ENCODE measurements at places on chromosomes 13 and 19.
A peak's percentile ranks its signal among the peaks of the same experiment; 100 is the strongest.

DNA sequence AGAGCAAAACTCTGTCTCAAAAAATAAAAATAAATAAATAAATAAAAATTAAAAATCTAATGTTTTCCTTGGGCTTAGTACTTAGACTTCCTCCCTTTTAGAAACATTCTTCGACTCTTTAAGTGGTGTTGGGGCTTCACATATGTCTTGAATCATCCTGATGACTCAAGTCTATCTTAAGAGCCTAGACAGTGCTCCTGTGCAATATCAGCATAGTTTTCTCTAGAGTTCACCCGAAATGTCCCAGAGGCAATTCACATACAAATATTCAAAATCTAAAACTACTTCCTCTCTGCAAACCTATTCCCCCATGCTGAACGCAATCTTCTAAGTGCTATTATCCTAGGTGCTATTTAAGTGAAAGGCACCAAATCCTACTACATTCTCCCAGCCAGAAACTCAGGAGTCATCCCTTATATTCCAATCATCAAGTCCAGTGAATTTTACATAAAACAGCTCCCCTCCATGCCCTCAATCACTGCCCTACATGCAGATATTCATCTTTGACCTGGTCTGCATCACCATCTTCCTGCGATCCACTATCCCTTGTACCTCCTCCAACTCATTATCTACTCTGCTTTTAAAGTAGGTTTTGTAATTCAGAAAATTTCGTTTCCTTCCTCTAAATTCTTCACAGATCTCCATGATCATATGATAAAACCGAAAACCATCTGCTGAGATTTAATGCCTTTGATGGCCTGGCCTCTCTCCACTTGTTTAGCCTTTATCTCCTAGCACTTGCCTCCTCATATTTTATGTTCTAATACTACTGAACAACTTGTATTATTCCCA, 102.7 kb downstream of the ELF1 start:
- DNase-seq = no peak

- peak; percentile 54 for DNase-seq
Observed at GRCh38 chr13:100235311-100235901, 146.5 kb downstream of the PCCA start.

- no peak for DNase-seq
Observed at GRCh38 chr13:47903836-47904235, 97.2 kb downstream of the SUCLA2 start.

- DNase-seq = no peak
Observed at GRCh38 chr13:112761701-112762689, 72.2 kb downstream of the ATP11A start.

DNA sequence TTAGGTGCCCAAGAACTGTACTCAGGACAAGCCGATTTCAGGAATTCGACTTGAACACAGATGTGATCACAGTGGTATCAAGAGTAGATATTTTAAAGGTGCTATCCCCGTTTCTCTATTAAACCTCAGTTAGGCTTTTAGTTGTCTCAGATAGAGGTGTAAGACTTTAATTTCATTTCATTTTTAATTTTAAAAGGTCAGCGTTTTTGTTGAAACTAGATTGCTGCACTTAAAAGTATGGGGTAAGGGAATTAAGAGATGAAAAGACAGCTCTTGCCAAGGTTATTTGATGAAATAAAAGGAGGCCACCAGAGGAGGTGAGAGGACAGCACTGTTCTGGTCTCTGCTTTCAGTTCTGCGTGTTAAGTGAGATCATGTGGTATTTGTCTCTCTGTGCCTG, 48.6 kb downstream of the SPATA13 start:
- DNase-seq = no peak

- DNase-seq = no peak
Observed at GRCh38 chr13:40389081-40389641, 277.3 kb downstream of the FOXO1 start.

DNA sequence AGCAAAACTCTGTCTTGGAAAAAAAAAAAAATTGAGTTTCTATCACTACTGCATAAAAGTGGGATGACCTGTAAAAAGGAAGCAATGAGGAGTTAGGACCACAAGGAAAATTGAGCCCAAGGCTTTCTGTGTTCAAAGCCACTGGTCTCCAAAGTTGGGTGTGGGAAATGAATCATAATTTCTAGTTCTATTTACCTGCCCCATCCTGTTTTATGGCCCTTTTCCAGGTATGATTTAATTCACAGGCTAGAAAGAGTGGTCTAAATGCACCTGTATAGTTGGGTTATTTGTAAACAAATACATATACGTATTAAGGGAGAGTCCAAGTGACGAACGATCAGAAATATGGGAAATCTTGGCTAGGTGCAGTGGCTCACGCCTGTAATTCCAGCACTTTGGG, 5.9 kb upstream of the DCAF15 start:
- no peak for DNase-seq
